CD4-positive, alpha-beta T cell treated with Interleukin-15 for 4 hours (primary cell): ENCODE measurements at places on chromosomes 1 and 21.
A peak's percentile ranks its signal among the peaks of the same experiment; 100 is the strongest.

DNA sequence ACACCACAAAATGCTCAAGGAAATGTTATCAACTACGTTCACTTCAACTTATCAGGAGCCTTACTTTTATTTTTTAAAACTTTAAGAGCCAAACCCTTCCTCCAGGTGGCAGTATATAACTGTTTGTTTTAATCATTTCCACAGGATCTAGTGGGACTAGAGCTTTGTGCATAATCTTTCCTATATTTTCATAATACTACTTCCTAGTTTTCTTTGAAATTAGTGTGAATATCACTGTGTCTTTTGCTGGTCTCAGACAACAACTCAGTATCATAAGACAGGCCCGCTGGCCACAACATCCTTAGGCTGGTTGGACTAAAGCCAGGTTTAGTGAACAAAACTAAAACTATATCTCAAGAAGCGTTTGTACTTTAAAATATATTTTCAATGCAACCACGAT is 145.5 kb downstream of the TIAM1 start:
- DNase-seq = peak; percentile 58

DNA sequence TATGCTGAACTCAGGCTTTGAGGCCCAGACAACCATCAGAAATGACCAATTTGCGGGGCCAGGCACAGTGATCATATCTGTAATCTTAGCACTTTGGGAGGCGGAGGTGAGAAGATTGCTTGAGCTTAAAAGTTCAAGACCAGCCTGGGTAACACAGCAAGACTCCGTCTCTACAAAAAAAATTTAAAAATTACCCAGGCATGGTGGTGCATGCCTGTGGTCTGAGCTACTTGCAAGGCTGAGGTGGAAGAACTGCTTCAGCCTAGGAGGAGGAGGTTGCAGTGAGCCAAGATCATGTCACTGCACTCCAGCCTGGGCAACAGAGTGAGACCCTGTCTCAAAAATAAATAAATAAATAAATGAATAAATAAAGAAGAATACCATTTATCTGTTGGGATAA is 156.5 kb downstream of the EIF4G3 start:
- DNase-seq = no peak

DNA sequence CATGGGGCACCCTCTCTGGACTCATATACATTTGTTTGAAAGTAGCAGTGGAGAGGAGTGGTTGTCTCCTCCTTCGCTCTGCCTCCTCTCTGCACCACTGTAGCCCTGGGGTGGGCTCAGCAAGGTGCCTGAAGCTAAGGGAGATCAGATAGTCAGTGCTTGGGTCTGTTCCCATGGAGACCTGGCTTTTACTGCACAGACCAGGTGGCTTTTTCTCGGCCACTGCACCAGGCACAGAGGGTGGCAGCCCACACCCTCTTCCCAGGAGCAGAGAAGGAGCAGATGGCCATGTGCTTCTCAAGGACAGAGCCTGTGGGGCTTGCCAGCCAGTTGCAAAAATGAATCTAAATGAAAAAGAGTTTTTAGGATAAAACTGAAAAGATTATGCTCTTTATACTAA is 123.4 kb upstream of the KCNK1 start:
- no peak for DNase-seq

DNA sequence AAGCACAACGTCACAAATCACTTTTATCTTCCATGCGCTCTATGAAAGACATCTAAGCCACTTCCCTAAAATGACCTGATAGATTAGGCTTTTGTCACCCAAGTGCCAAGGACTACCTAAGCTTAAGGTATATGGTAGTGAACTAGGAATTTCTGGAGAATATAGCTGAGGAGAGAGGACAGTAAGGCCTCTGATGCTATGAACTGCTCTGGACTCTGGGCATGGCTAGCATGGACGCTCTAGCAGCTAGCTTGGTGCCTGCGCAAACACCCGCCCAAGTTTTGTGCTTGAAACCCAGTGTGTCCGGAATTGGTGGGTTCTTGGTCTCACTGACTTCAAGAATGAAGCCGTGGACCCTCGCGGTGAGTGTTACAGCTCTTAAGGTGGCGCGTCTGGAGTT is 42.5 kb downstream of the OR10J5 start:
- DNase-seq = no peak

- no peak for DNase-seq
Observed at GRCh38 chr1:211985556-211986264, 49.6 kb downstream of the INTS7 start.

- DNase-seq = peak; percentile 46
Observed at GRCh38 chr1:101187297-101187696, 49.5 kb upstream of the S1PR1 start.
